ENCODE measurements at places on chromosomes 2 and 18.

DNA sequence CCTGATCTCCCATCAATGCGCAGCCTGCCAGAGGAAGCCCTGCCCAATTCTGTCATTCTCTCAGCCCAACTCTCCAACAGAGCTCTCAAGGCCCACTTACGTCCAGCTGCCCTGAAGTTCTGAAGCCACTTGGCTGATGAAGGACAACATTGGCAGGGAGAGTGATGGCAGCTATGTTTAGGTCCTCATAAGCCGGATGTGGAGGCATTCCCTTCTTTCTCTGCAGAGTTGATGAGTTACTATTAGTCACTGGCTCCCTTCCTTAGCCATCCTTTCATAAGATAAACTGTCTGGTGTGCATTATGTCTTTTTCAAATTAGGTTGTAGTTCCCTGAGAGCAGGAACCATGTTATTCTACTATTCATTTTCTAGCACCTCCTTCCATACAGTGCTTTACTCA, 22.5 kb upstream of the TACR1 start:
- DNase-seq: no peak

DNA sequence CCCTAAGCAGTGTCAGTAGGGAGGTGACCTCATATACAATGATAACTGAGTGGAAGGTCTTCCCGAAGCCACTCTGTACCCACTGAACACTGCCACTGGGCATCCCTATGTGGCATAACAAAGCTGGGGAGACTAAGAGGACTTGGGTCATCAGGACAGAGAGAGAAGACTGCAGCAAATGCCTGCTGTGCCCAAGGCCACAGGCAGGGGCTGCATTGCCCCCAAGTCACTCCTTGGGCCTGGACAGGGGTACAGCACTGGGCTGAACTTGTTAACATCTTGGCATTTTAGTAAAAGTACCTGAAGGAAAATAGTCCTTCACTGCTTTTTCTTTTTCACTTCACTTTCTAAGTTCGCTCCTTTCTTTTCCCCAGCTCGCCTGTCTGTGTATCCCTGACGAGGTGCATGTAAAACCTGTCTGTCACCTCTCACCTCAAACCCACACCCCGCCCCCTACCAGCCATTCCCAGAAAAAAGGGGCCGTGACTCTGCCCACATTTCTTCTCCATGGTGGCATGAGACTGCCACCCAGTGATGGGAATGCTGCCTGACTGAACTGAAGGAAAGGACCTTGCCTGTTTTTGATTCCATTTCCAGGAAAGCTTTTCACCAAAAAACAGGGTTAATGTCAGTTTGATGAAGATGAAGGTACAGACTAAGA, 62.9 kb downstream of the MTHFD2 start:
- no peak for DNase-seq

DNA sequence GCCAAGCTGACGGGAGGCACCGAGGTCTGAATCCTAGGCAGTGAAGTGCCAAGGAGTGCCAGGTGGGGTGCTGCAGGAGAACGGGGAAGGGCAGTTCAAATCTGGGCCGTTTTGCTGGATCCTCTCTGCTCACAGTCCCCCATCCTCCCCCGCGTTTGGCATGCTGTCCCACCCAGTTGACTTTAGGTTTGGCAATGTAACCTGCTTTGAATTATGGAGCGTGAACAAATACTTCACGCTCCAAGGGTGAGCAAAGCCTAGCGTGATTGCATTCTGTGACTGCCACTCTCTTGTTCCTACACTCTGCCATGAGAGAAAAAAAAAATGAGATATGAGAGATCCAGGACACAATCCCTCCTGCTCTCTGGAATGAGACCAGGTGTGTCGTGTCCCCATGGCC, 381.9 kb downstream of the ZNF516 start:
- DNase-seq: no peak

DNA sequence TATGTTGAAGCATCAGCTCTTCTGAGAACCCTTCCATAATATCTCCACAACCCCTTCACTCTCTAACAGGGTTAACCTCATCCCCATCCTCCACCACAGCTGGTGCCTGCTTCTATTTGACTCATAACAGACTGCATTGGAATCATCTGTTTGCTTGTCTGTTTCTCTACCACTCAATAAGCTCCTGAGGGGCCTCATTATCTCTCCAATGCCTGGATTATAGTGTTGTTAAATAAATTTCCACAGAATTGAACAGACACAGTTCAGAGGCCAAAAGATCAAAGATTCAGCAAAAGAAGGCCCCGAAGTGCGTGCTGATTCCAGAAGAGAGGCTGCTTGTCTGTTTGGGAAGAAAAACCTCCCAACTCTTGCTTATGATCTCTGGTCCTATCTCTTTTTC, 33.7 kb upstream of the FAM98A start:
- no peak for DNase-seq

GRCh38 chr2:43085929-43086328, 140.5 kb downstream of the ZFP36L2 start:
- no peak for DNase-seq

DNA sequence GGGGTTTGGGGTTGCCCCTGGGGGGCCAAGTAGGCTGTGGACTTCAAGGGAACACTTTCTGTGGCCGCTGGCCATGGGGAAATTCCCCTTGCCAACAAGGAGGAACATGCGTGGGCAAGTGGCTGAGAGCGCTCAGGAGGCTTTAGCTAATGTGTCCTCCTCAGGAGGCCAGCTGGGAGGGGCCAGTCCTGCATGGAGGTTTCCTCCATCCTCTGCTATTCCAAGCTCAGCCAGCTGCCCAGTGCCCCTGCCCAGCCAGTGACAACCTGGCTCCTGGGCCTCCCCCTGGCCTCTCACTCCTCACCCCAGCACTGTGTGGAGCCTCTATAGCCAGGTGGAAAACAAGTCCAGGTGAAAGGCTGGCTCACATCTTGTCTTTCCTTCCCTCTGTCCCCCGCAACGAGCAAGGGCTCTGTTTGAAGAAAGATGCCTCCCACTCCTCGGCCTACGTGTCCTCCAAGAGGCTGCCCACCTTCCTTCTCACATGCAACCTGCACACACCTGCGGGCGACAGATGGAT, 64.4 kb upstream of the DAPL1 start:
- DNase-seq: no peak

DNA sequence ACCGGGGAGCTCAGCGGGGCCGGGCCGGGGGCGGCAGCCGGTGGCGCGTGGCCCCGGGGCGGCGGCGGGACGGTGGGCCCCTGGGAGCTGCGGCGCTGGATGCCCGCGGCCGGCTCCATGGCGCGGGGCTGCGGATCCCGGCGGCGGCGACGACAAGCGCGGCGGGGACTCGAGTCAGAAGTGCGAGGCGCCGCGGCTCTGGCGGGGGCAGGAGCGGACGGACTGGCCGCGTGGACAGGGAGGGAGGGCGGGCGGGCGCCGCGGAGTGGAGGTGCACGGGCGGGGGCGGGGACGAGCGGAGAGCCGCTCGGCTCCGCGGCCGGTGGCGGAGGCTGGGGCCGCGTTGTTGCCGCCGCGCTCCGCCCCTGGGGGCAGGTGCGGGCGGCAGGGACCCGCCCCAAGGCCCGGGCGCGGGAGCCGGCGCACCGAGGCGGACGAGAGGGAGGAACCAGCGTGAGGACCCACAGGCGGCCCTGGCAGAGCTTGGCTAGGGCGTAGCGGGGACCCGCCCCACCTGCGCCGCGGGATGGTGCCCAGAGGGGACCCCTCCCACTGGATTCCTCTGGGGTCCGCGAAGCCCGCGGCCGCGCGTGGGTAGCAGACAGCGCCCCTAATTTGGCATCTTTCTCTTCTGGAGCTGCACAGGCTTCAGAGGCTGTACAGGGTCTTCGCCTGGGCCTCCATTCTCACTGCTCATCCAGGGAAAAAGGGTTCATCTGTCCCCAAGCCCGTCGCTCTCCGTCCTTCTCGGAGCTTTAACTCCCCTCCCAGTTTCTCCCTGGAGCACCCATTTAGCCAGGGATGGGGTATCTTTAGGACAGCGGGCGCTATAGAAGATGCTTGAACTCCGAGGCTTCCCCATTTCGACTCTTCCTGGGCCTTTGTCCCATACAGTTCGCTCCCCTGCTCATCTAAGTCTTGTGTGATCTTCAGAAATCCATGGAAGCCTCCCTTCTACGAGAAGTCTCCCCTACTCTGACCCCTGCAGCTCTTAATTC, at the start of gene TMEM163:
TSS of gene TMEM163 (minus strand) at position 184 of the 998 bp plus-strand sequence.
- DNase-seq: no peak

DNA sequence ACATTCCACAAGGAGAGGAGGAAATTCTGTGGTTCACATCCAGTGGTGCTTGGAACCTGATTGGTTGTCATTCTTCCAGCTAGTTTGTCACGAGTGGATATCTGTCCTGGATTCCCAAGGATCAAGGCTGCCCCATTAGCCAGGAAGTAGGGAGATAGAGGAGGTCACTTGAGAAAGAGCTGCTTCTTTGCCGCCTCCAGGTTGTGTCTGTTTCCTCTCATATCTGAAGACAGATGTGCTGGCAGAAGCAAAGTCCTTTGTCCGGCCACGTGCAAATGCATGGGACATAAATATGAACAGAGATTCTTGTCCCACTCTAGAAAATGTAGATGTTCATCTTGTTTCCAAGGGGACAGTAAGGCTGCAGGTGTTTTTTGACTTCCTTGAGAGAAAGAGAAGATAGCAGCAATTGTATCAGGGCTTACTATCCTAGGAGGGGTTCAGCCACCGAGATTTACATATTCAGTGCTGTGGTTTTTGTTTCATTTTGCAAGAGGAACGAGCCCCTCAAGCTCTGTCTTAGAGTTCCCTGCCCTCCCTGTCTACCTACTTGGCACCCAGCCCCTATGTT, 174.4 kb downstream of the RPIA start:
- no peak for DNase-seq

- DNase-seq: no peak
These were observed 34.1 kb downstream of the TRABD2A start for GRCh38 chr2:84846741-84847142.

- DNase-seq: no peak
These were observed 138.9 kb upstream of the NABP1 start for GRCh38 chr2:191539068-191539467.

- no peak for DNase-seq
These were observed 43.0 kb upstream of the MSTN start for GRCh38 chr2:190105554-190105953.

DNA sequence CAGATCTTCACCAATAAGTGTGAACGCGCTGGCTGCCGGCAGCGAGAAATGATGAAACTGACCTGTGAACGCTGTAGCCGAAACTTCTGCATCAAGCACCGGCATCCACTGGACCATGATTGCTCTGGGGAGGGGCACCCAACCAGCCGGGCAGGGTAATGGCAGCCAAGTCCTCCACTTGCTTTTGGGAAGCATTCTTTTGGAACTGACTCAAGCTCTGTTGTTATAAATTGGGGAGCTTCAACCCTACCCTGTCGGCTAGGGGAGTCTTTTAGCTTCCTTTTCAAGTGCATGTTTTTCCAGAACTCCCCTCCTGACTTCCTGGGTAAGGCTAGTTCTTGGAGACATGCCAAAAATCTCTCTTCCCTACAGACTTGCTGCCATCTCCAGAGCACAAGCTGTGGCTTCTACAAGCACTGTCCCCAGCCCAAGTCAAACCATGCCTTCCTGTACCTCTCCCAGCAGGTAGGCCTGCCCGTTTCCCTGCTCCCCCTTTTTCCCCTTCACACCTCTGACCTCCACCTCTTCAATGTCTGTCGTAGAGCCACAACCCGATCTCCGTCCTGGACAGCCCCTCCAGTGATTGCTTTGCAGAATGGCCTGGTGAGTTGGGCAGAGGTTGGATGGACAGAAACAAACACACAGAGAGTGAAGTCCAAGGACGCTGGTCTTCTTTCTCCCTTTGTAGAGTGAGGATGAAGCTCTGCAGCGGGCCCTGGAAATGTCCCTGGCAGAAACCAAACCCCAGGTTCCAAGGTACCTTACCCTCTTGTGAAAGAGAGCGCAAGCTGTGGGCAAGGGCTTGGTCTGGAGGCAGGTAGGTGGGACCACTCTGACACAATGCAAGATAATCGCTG, 1.5 kb downstream of the ZFAND2B start:
- DNase-seq: no peak

DNA sequence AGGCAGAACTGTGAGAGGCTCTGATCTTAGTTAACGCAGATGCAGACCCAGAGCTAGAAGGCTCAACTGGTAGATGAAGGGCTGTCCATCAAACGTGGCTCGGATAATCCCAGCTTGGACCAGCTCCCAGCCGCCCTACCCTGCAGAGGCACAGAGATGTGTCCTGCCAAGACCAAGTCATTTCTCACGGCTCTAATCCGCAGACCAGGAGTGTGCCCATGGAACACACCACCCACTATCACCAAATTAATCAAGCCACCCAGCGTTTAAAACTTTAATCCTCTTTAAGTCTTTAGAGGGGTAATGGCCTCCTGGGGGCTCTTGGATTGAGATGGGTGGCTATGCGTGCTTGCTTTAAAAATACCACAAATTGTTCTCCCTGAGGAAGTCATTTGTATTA, 17.5 kb downstream of the LYPD1 start:
- no peak for DNase-seq

DNA sequence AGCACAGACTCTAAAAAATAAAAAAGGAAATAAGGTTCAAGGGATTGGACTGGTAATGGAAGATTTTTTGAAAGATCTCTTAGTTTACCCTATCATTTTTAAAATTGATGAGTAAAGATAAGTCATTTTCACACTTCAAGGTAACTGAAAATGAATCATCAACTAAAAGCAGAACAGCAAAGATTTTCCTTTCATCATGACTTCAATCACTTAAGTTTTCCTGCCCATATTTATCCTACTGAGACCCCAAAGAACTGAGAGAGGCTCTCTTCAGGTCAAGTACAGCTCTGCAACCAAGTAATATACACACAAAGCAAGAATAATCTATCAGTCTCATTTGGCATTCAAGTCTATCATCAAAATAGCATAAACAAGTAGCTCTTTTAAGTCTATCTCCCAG, 540.7 kb downstream of the METTL4 start:
- no peak for DNase-seq

- no peak for DNase-seq
These were observed 317.9 kb downstream of the CLIP4 start for GRCh38 chr2:29433128-29433527.

- DNase-seq: no peak
These were observed 39.0 kb upstream of the LBH start for GRCh38 chr2:30192314-30192713.

DNA sequence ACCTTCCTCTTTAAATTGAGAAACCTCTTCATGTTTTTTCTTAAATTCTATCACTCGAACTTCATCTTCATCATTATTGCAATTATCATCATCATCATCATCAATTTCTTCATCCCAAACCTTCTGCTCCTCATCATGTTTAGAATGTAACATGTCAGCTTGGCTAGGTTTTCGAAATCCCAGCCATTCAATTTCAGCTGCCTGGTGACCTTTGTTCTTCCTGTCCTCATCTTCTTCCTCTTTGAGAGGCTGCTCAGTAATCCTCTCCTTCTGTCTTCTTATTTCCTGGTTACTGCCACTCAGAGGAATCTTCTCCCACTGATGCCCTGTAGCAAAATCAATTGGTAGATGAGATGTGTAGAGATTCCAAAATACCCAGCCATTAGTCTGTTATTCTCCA, 4.2 kb downstream of the ERMN start:
- no peak for DNase-seq

DNA sequence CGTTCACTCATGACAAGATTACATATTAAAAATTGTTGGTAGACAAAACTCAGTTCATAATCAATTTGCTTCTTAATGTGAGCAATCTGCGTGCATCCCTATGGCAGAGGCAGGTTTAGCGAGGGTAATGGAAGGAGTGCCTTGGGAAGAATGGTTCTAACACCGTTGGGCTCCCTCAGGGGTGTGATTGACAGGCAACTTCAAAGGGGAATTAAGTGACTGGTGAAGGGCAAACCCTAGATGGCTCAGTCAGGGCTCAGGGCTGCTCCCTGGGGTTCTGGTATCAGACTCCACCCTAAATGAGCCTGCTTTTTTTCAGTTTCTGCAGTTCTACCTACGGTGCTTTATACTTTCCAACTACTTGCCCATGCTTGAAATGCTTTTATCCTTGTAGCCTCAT, 419.5 kb upstream of the CELF4 start:
- no peak for DNase-seq

Data from renal cortex interstitium (tissue), 15 donors.